Renal cortex interstitium (tissue), 15 donors: ENCODE measurements at places on chromosomes 6 and 20. TPM values are rescaled to one million over a fixed set of nuclear protein-coding genes. Genes with fewer than 3 reads are reported as not detected.

Gene REM1
- 0.91 TPM for polyA plus RNA-seq

Gene HECA
- 16.0 TPM for polyA plus RNA-seq

Gene MDFI
- polyA plus RNA-seq, result 65.1 TPM

Gene CST1
- not detected for polyA plus RNA-seq

Gene TXLNB
- polyA plus RNA-seq, result 2.4 TPM

Gene PAX1
- 0.09 TPM for polyA plus RNA-seq

Gene HLA-DOB
- polyA plus RNA-seq, result 0.21 TPM

Gene GLP1R
- polyA plus RNA-seq, result 1.1 TPM

GRCh38 chr6:149493761-149494320 is 9.0 kb upstream of the ZC3H12D start:
- DNase-seq, result no peak

- DNase-seq, result peak; percentile 89
These were observed at the start of gene NFKBIE for GRCh38 chr6:44265007-44265721. TSS of gene NFKBIE (minus strand) at chr6:44265551. CDS start at chr6:44265346, 205 bp downstream.

DNA sequence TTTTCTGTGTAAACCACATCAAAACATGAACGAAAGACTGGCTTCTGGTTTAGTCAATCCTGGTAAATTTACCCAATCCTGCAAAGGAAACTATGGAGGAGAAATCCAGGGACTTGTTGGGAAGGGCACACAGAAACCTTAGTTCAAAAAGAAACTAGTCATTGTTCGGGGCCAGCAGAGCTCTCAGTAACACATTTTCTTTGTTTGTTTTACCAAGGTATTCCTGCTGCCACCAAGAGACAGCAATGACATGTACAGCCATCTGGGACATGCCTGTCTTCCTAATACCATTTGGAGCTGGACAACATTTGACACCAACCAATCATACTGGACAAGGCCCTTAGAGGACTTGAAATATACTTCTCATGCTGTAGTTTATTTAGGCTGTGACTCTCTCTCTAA is 8.3 kb downstream of the OARD1 start:
- DNase-seq, result no peak

- no peak for DNase-seq
These were observed 42.8 kb downstream of the PFDN4 start for GRCh38 chr20:54250691-54251090.

GRCh38 chr20:5364136-5364821 is 47.5 kb upstream of the PROKR2 start:
- no peak for DNase-seq

DNA sequence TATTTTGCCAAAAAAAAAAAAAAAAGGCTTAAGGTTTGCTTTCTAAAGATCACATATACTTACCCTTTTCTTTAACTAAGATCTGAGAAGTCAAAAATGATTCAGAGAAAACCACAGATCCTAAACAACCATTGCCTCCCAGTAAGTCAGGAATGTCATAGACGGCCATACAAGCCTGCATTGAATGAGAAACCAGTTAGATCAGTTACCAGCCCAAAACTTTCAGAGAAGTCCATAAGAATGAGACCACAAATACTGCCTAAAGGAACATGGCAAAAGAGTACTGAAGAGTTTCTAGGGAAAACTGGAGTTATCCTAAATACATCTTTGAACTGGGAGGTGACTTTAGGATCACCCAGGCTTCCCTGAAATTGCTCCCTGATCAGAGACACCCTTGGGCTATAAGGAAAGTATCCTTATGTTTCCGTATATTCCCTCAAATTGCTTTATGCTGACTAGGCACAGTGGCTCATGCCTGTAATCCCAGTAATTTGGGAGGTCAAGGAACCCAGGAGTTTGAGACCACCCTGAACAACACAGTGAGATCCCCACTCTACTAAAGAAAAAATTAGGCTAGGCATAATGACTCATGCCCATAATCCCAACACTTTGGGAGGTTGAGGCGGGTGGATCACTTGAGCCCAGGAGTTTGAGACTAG is 79.4 kb upstream of the SLC4A11 start:
- DNase-seq, result no peak

DNA sequence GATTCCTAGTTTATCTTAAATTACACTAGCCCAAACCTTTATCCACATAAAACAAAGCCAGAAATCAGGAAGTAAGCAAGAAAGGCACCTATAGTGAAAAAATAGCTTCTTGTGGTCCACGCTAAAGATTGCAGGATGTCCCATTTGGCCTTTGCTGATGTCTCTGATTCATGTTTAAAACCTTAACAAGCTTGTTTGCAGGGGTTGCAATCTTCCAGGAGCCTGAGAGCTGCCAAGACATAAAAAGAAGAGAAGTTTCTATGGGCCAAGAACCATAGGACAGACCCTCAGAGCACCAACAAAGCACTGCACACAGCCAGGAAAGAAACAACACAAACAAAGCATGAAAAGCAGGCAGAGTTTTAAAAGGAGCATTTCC is 49.4 kb downstream of the ADAT2 start:
- no peak for DNase-seq

DNA sequence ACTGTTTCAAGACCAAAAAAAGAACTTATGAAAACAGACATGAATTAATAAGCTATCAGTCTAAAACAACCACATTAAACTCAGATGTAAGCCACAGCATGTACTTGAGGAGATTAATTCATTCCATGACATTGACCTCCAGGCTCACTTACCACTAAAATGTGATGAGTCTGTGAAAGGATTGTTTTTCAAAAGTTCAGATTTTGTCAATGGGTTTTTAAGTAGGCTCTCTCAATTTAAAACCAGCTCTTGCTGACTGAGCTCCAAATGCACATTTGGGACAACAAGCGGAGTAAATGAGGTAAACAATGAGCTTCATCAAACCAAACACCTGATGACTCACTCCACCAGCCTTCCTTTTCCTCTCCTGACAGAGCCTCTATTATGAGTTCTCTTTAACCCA is 197.0 kb downstream of the SIM1 start:
- DNase-seq, result no peak

GRCh38 chr20:36728986-36729385 is 16.9 kb downstream of the NDRG3 start:
- no peak for DNase-seq

- DNase-seq, result no peak
These were observed 80.6 kb upstream of the HIVEP1 start for GRCh38 chr6:11931296-11932035.

DNA sequence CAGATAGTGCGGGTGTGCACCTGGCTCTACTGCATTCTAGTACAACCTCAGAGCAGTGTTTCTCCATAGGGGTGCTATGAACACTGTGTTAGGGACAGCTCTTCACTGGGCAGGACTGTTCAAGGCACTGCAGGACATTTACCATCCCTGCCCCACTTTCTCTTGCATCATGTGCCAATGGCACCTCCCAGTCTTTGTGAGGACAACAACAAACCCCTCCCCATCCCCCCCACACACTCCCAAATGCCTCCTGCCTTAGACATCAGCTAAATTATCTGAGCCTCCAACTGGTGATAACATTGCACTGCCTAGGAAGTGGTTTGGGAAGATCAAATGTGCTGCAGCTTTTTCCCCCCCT is 98.9 kb downstream of the FYN start:
- no peak for DNase-seq

DNA sequence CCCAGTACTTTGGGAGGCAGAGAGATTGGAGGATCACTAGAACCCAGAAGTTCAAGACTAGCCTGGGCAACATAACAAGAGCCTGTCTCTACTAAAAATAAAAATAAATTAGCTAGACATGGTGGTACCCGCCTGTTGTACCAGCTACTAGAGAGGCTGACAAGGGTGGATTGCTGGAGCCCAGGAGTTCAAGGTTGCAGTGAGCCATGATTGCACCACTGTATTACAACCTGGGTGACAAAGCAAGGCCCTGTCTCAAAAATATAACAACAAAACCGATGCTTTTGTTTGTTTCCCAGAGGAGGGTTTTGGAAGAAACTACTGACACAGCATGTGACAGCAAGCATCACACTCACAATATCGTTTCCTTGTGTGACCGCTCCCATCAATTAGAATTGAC is 119.6 kb downstream of the TSHZ2 start:
- DNase-seq, result no peak

GRCh38 chr20:62668441-62669027 is 26.2 kb downstream of the SLCO4A1 start:
- DNase-seq, result peak; percentile 61

GRCh38 chr6:24149296-24149695 is 23.3 kb downstream of the NRSN1 start:
- no peak for DNase-seq

GRCh38 chr6:51887859-51888258 is 199.6 kb downstream of the PKHD1 start:
- DNase-seq, result no peak

DNA sequence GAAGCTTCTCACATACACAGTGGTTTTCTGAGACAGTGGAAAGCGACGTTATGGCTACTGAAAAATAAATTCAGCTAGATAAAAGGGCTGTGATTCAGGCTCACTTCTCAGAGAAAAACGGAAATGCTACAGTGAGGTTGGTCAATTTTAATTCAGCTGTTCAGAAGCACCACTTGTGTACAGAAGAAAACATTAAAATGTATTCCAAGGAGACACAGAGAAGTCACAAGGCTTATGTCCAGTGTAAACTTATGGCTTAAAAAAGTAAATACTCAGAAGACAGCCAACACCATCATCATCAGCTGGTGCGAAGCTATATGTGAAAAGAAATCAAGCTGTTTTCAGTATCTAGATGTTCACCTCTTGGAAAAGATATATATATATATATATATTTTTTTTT is 68.6 kb downstream of the ABHD12 start:
- DNase-seq, result no peak

DNA sequence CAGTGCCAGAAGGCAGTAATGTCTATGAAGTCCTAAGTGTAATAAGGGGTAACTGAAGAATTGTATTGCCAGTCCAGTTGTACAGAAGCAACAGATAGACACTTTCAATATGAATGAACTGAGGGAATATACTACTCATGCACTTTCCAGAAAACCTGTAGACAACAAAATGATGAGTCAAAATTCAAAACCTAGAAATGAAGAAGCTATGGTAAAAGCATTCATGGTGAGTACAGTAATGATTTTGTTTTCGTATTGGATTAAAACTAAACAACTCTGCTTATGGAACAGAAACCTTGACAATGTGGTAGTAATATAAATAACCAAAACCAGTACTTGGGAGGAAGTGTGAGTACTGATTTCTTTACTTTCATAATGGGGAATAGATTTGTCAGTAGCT is 35.0 kb downstream of the ARMC2 start:
- no peak for DNase-seq
